CD4-positive, alpha-beta T cell treated with Interleukin-21 for 1 hour (primary cell): ENCODE measurements at places on chromosomes 5 and 9.

DNA sequence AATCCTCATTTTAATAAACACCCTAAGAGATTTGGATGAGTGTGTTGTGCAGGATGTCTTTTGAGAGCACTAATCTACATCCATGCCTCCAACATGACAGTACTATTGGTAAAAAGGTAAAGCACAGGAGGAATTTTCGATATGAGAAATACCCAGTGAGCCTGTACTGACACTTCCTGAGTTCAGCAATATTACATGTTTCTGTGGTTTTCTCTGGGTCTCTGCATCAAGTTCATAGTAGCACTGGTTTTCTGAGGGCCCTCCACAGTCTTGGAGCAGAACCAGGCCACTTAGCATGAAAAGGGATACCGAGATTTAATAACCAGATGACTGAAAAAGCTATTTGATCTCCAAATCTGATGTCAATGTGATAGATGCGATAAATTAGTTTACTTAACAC lies 524.1 kb downstream of the TMEM38B start:
- DNase-seq, result no peak

GRCh38 chr5:127834094-127834531 lies 130.9 kb downstream of the CCDC192 start:
- no peak for DNase-seq

GRCh38 chr5:165201771-165202518 lies 1696.5 kb downstream of the MAT2B start:
- DNase-seq, result no peak

GRCh38 chr5:73121119-73121463 lies 716 bp downstream of the TMEM171 start:
- DNase-seq, result no peak

GRCh38 chr5:179421144-179421901 lies 76.1 kb upstream of the ADAMTS2 start:
- no peak for DNase-seq

GRCh38 chr9:87909310-87910041 lies 8.3 kb upstream of the SPATA31C1 start:
- DNase-seq, result no peak

DNA sequence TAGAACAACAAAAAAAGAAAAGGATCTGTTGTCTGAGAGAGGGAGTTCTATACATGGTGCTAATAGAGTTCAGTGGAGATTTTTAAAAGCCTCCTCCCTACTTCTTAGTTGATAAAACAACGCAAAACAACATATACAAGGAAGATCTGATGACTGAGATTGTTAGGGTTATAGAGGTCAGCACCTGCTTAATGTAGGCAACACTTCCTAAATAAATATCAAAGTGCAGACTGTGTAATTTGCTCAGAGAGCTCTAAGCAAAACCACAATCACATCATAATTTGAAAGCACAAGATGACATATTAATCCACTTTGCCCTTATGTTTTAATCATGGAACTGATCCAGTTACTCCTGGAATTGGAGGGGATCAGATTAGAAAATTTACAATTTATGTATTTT lies 474.5 kb downstream of the PRR16 start:
- no peak for DNase-seq

- DNase-seq, result no peak
Measured at GRCh38 chr9:95645579-95645978, 128.8 kb upstream of the PTCH1 start.

GRCh38 chr5:76331126-76331525 lies 72.0 kb upstream of the IQGAP2 start:
- peak; percentile 39 for DNase-seq

- DNase-seq, result no peak
Measured at GRCh38 chr5:66701244-66701643, 105.1 kb downstream of the MAST4 start.

- DNase-seq, result no peak
Measured at GRCh38 chr5:1013238-1013947, 4.8 kb downstream of the NKD2 start.

GRCh38 chr5:55232985-55233928 lies at the start of gene CCNO:
Gene CCNO, minus strand, starts transcription at chr5:55233608. Its CDS starts 85 bp downstream, at chr5:55233523.
- DNase-seq, result peak; percentile 68

- DNase-seq, result no peak
Measured at GRCh38 chr5:72206994-72207393, 99.7 kb downstream of the MAP1B start.
